GM10248 (cell line): ENCODE measurements at places on chromosomes 6 and 20.

DNA sequence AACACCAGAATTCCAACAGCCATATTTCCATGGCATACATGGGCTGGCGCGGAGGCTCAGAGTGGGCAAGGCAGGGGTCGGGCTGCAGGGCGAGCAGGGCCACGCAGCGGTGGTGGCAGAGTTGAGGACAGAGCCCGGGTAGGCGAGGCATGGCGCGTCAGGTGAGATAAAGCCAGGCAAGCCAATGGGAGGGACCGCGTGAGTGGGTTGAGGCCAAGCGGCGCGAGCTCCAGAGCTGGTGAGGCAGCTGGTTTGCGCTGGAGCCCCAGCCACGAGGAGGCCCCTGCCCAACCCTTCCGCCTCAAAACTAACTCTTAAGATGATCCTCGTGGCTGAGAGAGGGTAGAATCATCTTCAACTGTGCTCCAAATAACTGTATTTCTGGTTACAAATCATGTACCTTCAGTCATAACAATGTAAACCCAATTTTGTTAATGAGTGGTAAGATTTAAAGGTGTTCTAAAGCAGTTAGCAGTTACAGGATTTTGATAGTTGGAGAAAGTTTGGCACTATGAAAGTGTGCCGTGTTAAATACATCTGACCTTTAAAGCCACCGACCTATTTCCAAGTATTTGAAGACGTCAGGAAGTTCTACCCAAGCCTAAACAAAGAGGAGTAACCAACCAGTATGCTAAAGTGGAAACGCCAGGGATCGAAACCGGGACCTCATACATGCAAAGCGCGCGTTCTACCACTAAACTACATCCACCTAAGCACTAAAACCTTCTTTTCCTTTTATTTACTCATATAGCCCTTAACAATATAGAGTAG is 107.9 kb downstream of the GPX5 start:
- DNase-seq = no peak

GRCh38 chr6:145891565-145891964 is 72.6 kb downstream of the SHPRH start:
- no peak for DNase-seq

DNA sequence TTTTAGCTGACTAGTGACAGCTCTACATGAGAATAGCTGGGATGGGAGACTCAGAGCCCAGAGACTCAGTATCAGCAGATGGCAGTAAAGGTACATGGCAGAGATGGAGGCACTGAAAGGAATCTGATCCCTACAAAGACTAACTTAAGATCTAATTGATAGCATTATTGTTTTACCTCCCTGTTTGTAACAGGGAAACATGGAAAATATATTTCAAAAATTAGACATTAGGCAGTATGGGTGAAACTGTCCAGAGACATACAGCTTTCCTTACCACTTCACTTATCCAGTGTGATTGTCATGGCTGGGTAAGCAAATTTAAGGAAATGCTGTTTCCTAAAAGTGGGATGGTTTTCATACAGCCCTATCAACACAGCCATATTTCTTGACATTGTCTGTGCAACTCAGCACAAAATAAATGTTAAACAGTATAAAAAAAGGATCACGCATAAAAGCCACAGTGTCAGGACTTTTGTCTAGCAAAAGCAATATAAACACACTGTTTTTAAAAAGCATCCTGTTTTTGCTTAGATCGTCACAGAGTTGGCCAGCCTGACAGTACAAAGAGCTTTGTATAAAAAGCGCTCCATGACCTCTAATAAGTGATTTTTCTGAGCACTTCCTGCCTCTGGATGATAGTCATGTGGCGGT is 376.9 kb downstream of the PHF3 start:
- DNase-seq = peak; percentile 21

GRCh38 chr6:473768-474452 is 82.4 kb downstream of the IRF4 start:
- DNase-seq = no peak

DNA sequence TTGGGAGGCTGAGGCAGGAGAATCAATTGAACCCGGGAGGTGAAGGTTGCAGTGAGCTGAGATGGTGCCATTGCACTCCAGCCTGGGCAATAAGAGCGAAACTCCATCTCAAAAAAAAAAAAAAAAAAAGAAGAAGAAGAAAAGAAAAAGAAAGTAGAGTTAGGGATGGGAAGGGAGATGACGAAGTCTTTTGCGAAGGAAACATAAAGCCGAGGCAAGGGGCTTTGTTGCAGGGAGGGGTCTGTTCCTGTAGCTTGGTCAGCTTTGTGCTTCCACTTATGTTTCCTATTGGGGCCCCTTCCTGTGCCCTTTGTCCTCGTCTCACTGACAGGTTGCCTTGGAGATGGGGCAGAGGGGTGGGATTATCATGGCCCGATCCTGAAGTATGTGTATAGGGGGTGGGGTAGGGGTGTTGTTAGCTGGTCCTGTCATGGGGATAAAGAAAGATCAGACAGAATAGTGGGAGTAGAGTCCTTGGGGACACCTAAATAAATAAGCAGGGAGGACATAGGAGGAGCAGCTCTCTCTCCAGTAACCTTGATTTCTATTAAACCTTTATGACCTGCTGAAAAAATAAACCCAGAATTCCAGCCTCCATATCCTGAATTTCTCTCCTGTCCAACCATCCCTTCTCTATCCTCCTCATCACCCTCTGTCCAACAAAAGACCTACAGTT is 1.1 kb upstream of the CLIC1 start:
- no peak for DNase-seq

DNA sequence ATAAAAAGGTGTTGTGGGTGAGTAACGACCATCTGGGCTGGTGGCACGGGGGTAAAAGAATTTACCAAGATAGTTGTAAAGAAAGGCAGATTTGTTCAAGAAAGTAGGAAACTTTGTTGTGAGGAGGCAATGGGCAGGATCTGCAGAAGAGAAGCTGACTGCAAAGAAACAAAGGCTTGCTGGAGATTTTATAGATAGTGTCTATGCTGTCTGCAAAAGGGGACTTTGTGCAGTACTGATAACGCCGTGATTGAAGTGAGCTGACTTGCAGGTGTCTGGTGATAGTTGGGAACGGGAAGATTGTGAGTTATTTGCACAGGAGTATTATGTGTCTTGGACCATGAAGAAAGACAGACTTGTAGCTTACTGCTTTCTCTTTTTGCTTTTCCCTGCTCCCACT is 36.8 kb upstream of the GSTA3 start:
- DNase-seq = no peak

- no peak for DNase-seq
Measured at GRCh38 chr6:28982476-28983266, 22.4 kb downstream of the ZNF311 start.

GRCh38 chr20:48455651-48456365 is 372.0 kb downstream of the PREX1 start:
- no peak for DNase-seq

GRCh38 chr6:141401851-141402250 is 730.9 kb upstream of the GJE1 start:
- no peak for DNase-seq

DNA sequence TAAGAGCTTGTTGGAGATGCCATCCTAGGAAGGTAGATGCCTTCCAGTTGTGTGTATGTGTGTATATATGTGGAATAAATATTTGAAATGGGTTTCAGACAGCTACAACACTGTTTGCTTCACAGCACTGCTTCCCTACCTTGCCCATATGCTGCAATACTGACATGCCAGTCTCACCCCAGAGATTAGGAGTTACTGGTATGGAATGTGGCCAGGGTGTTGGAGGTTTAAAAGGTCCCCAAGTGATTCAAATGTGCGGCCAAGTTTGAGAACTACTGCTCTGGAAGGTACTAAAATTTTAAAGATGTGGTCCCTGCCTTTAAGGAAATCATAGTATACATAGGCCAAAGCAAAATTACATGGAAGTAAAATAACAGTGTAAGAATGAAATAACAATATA is 39.5 kb downstream of the BCKDHB start:
- DNase-seq = no peak

DNA sequence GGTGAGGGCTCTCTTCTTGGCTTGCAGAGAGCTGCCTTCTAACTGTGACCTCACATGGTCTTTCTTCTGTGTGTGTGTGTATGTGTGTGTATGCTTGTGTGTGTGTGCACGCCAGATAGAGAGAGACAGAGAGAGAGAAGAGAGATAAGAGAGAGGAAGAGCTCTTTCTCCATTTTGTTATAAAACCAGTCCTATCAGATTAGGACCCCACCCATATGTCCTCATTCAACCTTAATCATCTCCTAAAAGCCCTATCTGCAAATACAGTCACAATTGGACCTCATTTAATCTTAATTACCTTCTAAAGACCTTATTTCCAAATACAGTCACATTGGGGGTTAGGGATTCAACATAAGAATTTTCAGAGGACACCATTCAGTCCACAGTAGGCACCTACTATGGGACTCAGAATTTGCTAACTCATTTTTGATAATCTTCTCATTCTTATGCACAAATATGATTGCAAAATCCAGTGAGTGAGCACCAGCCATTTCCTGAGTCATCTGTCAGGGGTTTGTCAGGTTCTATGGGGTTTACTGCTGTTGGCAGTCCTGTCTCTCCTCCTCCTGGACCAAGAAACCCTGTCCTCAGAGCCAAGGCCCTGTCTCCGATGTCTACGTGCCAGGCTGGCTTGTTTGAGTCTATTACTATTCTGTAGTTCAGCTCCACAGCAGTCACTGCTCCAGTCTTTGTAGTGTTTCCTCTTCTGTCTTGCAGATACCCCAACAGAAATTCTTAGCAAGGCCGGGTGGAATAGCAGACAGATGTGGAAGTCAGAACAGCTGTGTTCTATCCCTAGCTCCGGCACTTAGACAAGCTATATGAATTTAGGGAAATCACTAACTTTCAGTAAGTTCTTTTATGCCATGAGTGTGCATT is 59.0 kb upstream of the FAM184A start:
- DNase-seq = no peak

DNA sequence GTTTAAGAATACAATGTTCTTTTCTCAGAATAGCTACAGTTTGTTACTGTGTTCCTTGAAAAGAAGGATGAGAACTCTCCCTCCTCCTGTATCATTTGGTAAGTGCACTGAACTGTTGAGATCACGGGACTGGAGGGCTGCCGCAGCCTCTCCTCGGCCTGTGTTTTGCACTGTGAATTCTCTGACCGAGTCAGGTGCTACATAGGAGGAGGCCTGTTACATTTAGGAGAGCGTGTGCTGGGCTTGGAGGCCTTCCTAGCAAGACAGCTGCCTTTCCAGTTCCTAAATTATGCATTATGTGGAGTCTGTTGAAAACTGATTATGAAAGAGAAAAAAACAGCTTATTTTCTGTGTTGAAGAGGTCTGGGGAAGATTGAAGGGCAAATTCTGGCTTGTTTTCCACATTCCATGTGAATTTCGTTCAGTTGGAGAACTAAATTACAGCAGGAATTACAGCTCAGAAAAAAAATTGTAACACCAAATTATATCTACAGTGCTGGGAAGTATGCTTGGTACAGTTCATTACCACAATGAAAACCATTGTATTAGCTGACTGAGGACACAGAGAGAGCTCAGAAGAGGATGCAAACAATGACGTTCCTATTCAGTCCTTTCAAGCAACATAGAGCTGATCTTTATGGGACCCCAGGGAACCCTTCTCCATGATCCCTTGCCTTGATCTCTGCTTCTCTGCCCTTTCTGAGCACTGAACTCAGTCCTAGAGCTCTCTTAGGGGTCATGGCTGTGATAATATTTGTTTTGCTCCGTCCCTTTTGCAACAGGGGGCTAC is 2.8 kb downstream of the TMC2 start:
- no peak for DNase-seq

DNA sequence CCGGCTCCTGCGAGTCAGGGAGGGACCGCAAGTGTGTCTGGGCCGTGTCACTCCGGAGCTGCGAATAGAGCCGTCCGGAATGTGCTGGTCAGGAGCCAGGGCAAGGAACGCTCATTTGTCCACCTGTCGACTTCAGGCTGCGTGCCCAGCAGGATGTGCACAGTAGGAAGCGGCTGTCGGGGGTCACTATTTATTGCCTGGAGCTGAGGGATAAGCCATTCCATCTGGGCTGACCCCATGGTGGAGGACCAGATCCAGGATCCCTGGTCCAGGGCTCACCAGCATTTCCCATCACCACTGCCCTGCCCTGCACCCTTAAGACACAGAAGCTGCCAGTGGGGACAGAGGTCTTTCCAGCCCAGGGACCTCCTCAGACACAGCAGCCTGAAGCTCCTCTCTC is 14.7 kb downstream of the NTSR1 start:
- no peak for DNase-seq

- no peak for DNase-seq
Measured at GRCh38 chr6:131331873-131332781, 196.9 kb downstream of the AKAP7 start.

DNA sequence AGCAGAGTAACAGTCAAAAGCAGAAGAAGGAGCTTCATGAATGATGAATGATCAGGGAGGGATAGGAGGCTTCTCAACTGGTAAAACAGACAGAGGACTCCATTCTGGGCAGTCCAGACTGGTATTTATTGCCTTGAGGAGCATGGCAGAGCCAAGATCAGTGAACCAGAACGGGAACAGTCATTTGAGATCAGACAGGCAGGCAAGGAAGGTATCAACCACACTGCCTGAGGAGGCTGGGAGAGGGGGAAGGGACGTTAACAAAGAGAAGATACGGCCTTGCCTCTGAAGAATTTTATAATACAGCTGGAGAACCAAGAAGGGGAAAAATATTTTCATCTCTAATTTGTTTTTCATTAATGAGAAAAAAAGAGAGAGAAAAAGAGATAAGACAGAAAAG is at the start of gene DEFB121:
DEFB121 (minus strand) TSS at position 101 of the 400 bp plus-strand sequence; CDS start at position 38, 63 bp downstream.
- DNase-seq = no peak

GRCh38 chr6:34207695-34208443 is 28.8 kb upstream of the HMGA1 start:
- DNase-seq = no peak

- DNase-seq = peak; percentile 12
Measured at GRCh38 chr6:84284428-84285049, 57.1 kb upstream of the CEP162 start.

DNA sequence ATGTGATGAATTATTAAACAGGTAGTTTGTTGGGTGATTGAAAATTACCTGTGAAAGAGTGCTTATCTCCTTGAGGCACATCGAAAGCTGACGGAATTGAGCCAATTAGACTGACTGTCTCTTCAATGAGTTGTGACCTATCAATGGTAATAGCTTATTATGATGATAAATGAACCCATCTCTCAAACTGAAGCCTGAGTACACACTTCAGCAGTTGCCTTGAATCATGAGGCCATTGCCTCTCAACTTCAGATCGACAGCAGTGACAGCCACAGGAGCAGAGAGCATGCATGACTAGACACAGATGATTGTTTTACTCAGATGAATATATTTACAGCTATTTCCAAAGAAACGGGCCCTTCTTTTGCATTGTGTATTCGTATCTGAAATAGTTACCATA is 323.9 kb downstream of the LAMA2 start:
- no peak for DNase-seq
